RCC 7860 (cell line): ENCODE measurements at places on chromosomes 7 and 10.

GRCh38 chr10:130492266-130492934, 356.2 kb downstream of the GLRX3 start:
- DNase-seq: no peak

DNA sequence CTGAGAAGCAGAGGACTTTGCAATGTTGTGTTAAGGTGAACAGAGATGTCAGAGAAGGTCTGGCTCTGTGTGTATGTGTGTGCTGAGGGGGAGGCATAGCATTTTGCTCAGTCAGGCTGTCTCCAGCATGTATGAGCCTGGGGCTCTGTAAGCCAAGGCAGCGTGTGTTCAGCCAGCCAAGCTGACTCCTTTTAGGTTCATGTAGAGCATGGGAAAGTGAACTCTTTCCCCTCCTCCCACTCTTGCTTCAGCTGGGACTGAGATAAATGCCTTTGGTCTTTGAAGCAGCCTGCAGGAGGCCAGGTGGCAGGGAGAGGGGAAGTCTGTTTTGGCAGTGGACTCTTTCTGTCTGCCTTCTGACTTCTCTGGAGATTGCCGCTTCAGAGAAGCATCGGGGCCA, 3.8 kb downstream of the SFXN2 start:
- no peak for DNase-seq

- no peak for DNase-seq
These were observed 90.9 kb downstream of the NEURL1 start for GRCh38 chr10:103584216-103585010.

DNA sequence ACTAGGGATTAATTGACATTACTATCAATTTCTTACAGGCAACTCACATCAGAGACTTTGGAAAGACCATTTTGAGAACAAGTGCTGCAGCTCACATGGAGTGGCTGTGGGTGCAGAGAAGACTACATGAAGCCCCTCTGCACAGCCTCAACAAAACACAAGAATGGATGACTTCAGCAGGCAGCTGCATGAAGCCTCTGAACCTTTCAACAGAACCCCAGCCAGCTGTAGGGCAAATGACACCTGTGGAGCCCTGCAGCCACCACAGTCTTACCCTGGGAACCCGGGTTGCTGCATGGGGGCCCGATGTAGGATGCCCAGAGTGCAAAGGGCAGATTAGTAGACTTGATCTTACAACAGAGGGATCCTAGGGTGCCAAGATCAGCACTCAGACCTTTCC, 62.0 kb upstream of the CAMK2B start:
- no peak for DNase-seq

DNA sequence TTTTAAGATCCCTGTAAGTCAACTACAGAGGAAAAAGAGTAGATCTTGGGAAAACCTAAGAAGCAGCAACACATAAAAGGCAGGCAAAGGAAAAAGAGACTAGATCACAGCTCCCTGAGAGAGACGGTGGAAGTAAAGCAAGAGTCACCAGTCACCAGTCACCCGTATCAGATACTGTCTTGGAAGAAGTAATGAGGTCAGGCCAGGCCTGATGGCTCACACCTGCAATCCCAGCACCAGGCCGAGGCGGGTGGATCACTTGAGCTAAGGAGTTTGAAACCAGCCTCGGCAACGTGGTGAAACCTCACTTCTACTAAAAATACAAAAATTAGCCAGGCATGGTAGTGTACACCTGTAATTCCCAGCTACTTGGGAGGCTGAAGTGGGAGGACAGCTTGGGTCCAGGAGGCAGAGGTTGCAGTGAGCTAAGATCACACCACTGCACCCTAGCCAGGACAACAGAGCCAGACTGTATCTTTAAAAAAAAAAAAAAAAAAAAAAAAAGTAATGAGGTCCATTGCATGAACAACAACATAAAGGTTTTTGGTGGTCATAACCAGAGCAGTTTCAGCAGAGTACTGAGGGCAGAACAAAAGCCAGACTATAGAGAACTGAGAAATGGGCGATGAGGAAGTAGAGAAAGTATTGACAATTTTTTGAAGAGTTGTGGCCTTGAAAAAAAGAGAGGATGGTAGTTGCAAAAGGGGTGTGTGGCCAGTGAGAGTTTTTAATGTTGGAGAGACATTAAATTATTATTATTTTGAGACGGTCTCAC, 16.9 kb downstream of the ZNF713 start:
- DNase-seq: no peak

- no peak for DNase-seq
These were observed 1.0 kb downstream of the PRR15 start for GRCh38 chr7:29564496-29565223.

GRCh38 chr10:112793202-112793921, 156.7 kb upstream of the TCF7L2 start:
- no peak for DNase-seq
